Activated CD4-positive, alpha-beta memory T cell treated with anti-CD3 and anti-CD28 coated beads, Interleukin-2, amount 10 ng/mL, durations not matched to agents 7 days and 5 days (primary cell): ENCODE measurements at places on chromosomes 5 and 9. TPM values are rescaled to one million over a fixed set of nuclear protein-coding genes. Genes with fewer than 3 reads are reported as not detected.

The NDUFS6 gene
- 25.4 TPM for total RNA-seq

DNA sequence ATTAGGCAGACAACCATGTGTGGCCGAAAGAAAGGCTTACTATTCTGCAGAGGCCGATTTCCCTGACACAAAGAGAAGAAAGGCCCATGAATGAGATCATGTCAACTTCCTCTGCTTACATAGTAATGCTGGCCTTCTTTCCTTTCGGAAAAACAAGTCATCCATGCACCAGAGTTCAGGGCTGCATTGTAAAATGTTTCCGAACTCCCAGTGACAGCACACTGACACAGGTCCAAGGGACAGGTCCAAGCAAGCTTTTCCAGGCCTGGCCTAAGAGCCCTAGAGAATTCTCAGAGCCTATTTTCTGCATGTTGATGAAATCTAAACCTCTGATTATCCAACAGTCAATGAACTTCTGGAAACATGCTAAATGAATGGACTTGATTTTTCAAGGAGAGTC lies 140.9 kb downstream of the ZNF608 start:
- no peak for DNase-seq

- DNase-seq = no peak
Measured at GRCh38 chr9:137580209-137580953, 1.7 kb upstream of the DPH7 start.

DNA sequence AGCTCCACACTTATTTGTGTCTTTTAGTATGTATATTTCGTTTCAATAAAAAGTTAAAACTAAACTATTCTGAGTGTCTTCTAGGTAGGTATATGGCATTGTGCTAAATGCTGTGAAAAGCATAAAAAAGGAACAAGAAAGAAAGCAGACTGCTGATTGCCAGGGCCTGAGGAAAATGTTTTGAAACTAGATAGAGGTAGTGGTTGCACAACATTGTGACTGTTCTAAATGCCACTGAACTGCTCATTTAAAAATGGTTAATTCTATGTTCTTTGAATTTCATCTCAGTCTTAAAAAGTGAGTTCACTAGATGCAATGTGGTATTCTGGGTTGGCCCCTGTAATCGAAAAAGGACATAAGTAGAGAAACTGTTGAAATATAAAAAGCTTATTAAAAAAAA lies 2.6 kb upstream of the ALAD start:
- no peak for DNase-seq

The HSPA5 gene
- 155 TPM for total RNA-seq

DNA sequence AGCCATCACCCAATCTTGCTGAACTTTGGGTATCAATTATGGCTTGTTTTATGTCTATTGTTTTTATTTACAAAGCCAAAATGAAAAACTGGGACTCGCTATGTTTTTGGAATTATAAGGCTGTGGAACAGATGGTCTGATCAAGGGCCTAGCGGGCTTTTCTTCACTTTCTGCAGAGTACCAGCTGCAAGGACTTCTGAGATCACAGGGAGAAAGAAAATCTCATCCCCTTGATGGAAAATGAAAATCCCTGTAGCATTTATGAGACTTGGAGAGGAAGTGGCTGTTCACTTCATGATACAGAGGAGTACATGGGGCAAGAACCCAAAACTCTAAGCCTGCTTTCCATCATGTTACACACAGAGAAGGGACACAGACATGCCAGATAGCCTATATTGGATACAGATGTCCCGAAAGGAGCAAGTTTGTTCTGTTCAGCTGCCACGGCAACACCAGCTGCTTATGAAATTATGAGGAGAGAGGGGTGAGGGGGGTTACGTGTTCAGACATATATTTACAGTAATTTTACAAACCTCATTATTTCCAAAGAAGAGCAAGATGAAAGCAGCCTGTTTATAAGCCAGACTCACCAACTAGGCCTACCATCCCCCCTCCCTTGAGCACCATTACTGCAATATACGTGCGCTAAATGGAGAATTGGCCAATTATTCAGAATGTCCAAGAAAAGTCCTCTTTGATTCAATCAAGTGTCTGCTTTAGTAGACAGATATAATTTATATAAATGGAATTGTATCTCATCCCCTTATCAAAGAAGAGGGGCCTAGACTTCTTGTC lies 220.0 kb downstream of the MARCHF11 start:
- no peak for DNase-seq
